ENCODE measurements at places on chromosomes 12 and 14.

DNA sequence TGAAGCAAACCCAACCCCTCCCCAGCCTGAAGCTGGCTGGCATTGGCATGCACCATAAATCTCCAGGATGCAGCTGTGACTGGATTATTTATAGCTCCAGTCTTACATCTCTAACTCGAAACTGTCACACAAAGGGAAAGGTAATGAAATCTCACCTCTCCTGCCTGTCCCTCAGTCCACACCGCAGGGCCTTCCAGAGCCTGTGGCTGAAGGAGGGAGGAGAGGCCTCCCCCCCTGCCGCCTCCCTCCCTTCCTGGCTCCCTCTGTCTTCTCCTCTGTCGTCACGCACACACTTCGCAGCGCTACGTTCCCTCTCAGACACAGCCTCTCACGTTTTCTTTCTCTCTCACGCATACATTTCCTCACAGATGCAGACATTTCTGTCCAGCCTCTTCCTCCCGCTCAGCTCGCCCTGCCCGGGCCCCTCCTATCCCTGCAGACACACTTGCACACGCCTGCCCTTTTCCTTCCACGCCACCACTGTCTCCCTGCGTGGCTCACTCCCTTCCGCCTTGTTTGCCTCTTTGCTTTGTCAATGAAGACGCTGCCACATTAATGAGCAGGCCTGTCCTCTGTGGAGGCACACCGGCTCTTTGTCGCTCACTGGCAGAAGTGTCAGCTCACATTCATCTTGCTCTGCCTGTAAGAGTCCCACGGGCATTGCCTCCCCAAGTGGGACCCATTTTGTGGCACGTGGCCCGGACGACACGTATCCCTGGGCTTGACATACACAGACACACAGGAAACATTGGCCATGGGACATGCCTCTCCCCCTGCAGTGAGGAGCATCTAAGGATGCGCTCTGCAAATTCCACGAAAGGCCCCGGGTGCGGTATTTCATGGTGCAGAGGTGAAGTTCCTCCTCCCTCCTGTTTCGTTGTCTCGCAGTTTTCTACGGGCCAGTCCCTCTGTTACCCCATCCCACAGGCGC is 27.9 kb downstream of the IRF2BPL start:
- DNase-seq, result peak; percentile 98

DNA sequence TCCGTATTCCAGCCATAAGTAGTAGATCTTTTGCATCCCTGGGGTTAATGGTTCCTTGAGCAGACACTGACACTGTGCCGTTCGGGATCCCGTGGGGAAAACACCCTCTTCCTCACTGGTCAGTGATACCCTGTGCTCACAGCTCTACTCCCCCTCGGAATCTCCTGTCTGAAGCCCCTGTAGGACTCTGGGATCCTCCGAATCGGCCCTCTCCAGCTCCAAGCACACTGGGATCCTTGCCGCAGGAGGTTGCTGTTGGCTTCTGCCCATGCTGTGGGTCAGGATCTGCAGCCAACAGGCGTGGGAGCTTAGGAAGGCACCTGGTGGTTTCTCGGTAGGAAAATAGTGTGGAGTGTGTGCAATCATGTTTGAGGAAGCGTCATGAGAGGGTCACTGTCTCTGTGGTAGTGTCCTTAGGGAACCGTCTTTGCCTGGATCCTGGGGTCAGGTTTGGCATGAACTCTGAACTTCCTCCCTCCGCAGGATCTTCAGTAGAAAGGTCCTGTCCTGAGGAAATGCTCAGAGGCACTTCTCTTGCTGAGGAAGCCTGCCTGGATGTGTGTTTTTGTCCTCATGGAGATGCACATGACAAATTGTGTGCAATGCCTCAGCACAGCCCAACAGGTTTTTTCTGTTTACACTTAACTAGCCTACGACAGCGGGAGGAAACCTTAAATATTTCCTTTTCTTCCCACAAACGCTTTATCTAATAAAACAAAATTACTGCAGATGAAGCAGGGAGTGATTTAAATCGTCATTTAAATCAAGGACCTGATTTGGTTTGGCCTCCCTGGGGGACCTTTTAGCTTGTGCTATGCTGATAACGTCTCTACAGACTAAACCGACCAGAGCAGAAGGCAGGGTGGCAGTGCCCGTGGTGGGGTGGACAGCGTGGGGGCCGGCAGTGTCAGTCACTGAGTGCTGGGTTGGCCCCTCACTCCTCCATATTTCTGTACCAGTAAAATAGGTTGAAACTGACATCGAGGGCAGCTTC is 18.7 kb downstream of the FBXL14 start:
- DNase-seq, result peak; percentile 31

DNA sequence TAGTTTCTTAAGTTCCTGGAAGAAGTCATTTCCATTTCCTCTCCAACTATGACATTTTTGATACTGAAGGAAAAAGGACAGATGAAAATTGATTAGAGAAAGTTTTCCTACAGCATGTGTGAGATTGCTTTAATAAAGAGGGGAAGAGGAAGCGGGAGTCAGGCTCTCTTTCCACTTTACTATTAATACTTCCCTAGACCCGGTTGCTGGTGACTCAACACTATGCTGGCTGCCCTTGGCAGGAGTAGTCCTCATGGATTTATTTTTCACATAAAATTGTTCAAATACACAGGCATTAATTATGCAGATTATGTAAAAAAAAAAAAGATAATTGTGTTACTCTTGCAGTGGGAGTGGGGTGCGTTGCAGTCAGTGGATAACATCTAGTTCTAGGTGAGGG is 293.4 kb downstream of the EGLN3 start:
- no peak for DNase-seq

- DNase-seq, result no peak
Observed at GRCh38 chr14:73276836-73277235, 39.5 kb downstream of the PAPLN start.

DNA sequence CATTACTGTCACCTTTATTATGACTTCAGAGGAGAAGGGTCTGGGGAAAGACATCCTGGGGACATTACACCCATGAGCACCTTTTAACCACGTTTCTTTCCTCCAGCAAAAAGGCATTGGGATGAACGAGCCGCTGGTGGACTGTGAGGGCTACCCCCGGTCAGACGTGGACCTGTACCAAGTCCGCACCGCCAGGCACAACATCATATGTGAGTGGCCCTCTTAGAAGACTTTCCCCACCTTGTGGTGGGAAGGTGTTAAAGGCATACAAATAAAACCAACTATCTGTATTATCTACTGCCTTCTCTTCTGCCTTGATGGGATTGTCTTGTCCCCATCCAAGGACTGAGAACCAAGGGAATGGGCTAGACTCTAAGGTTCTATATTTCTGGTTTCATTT is 6.0 kb downstream of the PSMD9 start:
- DNase-seq, result peak; percentile 35

- DNase-seq, result no peak
Observed at GRCh38 chr12:64864319-64864718, 39.9 kb downstream of the TBC1D30 start.

DNA sequence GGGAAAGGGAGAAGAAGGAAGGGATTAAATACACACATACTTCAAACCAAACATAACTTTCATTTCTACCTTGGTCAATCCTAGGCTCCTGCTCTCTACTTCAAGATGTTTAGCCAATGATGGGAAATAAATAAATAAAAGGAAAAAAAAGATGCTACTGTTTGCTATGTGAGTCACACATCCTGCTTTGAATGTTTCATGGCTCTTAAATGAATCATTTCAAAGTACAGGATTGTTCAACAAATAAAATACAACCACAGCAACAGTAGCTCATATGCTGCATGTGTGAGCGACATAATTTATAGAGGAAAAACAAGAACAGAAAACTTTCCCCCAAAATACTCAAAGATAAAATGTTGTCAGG is 54.3 kb upstream of the NPFF start:
- no peak for DNase-seq

DNA sequence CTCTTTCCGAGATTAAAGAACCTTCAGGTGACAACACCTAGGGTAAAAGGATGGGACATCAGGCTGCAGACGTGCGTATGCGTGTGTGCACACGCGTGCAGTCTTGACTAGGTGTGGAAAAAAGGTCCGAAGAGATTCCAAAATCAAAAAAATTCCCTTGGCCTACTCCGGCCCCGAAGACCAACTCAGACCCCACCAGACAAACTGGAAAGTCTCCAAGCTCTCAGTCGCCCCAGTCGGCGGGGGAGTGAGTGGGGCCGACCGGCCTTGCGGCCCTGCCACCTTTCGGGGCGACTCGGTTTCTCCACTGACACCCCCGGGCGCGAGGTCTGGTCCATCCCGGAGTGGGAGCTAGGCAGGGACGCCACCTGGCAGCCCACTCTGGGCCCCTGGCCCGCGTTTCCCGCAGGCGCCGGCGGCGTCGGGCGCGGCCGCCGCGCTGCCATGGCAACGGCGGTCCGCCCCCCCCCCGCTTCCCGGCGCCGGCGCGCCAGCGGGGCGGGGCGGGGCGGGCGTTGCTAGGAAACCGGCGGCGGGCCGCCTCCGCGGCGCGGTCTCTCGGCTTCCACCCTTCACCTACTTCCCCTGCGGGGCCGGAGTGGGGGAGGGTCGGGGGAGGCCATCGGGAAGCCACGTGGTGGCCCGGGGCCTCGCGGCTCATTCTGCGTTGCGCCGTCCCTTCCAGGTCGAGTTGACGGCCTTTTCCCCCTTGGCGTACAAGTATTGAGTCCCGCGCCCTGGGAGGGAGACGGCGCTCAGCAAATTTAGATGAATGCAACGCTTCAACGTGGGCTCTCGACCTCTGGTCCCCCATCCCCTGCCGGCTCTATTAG is 253.1 kb downstream of the EFCAB11 start:
- DNase-seq, result peak; percentile 76

DNA sequence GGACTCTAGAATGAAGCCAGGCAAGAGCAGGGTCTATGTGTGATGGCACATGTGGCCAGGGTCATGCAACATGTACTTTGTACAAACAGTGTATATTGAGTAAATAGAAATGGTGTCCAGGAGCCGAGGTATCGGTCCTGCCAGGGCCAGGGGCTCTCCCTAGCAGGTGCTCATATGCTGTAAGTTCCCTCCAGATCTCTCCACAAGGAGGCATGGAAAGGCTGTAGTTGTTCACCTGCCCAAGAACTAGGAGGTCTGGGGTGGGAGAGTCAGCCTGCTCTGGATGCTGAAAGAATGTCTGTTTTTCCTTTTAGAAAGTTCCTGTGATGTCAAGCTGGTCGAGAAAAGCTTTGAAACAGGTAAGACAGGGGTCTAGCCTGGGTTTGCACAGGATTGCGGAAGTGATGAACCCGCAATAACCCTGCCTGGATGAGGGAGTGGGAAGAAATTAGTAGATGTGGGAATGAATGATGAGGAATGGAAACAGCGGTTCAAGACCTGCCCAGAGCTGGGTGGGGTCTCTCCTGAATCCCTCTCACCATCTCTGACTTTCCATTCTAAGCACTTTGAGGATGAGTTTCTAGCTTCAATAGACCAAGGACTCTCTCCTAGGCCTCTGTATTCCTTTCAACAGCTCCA is 39.6 kb downstream of the DAD1 start:
- no peak for DNase-seq

DNA sequence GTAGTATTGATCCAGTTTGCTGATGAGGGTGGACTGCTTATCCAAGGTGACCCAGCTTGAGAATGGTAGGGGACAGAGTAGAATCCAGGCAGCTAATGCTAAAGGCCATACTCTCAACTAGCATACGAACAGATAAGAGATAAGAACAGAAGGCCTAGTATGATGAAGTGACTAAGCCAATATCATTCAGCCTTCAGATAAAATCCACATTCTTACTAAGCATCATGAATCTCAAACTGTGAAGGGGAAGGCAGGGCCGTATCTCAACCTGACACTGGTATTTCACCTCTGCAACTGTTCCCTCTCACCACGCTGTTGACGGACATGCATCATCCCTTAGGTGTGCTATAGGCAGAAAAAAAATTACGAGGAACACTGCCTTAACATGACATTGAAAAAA is 8.1 kb upstream of the CKAP4 start:
- DNase-seq, result no peak

- no peak for DNase-seq
Observed at GRCh38 chr12:22600181-22600580, 24.8 kb upstream of the ETNK1 start.

DNA sequence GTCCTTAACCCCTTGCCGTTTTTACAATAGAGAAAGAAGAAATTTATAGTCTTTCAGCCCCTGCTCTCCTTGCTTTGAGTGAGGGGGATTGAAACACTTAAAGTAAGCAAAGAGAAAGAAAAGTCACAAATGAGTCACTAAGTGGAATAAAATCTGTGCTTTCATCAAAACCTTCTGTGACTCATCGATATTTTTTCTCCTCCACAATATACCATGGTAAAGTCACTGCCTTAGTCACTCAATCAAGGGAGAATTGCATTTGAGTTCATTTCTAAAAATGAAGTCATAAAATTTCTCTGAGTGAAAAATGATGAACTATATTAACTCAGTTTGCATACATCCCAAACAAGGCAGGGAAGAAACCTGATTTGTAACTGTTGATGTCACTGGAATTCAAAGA is 470.3 kb downstream of the FOXG1 start:
- DNase-seq, result no peak

DNA sequence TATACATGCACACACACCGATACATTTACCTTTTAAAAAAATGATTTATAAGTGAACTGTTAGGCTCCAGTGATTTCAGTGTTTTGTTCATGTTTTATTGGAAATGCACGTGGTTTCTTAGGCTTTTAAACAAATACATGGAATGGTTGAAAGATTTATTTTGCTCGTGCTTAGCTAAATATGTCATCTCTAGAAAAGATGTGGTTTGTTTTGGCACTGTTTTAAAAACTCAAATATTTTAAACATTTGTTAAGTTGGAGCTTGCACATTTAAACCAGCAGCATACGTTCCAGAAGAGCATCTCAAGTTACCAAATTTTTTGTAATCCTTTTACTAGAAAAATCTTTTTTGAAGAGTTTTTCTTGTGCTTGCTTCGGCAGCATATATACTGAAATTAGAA is 44.5 kb downstream of the FOXA1 start:
- DNase-seq, result no peak

DNA sequence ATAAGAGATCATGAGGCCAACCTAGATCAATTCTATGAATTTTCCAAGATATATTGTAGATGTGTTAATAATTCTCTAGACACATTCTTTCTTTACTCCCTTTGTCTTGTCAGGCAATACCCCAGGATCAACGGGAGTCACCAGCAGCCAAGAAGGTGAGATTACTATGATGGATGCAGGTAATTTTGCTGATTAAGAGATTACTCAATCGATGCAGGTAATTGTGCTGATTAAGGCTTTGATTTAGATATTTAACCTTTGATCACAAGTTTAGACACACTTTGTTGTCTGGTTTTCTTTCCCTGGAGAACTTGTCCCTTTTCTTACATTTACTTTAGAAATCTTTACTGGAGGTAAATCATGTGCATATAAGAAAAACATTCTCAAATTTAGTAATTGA is 134.3 kb upstream of the CNTN1 start:
- DNase-seq, result no peak

- DNase-seq, result no peak
Observed at GRCh38 chr14:51575349-51576116, 76.2 kb upstream of the FRMD6 start.

Measured in common myeloid progenitor, CD34-positive (primary cell).